GOT3 (cell line): ENCODE measurements at places on chromosomes 7 and 10.

- DNase-seq: no peak
These were observed 5.4 kb upstream of the FIS1 start for GRCh38 chr7:101250324-101250723.

DNA sequence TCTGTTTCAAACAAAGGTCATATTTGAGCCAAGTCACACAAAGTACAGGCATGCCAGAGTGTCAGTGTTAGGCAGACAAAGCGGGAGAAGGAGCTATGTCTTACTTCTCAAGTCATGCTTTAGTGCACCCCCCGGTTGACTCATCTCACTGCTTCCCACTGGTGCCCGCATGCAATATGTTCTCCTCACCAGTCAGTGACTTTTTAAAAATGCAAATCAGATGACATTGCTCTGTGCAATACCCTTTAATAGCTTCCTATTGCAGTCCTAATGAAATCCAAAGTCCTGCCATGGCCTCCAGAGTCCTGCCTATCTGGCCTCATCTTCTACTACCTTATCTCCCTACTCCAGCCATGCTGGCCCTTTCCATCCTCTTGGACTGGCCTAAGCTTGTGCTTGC, 429.1 kb downstream of the ACTR3B start:
- no peak for DNase-seq

DNA sequence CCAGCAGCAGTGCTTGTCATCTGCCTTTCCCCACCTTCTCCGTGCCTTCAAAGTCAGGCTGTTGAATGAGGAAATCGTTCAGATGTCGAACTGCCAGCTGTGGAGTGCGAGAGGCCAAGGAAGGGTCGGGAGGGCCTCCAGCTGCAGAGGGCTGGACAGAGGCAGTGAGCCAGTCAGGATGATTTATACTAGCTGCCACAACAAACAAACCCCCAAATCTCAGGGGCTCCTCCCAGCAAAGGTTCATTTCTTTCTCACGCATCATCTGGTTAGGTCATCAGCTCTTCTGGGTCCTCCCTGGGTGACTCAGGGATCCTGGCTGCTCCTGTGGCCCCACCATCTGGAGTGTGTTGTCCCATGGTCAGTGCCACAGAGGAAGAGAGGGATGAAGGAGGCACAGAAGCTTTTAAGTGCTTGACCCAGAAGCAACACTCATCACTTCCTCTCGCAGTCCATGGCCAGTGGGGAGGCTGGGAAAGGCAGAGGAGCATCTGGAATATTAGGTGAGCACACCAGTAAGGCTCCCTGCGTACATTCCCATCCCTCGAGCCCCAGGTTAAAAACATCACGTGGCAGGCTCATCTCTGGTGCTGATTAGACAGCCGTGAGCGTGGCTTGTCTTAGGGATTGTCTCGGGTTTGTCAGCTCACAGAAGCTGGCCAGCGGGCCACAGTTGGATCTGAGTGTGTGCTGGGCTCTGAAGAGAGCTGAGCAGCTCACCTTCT, 140.7 kb downstream of the RGS10 start:
- DNase-seq: peak; percentile 79

DNA sequence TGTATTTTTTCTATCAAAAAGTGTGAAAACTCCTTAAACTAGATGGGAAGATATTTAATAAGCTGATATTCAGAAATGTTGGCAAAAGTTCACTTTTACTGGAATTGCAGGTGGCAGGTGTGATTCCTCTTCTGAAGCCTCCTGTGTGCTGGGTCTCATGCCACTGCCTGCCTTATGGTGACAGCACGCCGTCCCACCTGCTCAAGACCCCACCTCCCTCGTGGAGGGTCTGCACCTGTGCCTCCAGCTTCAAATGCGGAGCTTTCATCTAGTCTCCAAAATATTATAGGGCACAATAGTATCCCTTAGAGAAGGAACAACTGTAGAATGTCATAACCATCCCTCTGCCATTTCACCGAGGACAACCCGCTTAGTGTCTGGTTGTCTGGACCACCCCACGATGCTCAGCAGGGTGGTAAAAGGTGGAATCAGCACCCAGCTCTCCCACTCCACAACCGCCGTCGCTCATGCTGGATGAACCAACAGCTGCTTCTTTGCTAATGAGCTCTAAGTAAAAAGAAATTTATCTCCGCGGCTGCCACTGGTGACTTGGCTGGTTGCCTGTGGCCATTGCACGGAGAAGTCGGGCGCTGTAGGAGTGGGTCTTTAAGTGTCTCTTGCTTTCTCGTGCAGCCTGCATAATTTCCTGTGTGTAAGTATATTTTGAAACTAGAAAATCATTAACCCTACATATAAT, 119.3 kb upstream of the TCERG1L start:
- DNase-seq: no peak

- no peak for DNase-seq
These were observed 27.3 kb downstream of the AHCYL2 start for GRCh38 chr7:129252128-129252527.

- DNase-seq: no peak
These were observed 71.7 kb upstream of the TMEM106B start for GRCh38 chr7:12139416-12139815.

DNA sequence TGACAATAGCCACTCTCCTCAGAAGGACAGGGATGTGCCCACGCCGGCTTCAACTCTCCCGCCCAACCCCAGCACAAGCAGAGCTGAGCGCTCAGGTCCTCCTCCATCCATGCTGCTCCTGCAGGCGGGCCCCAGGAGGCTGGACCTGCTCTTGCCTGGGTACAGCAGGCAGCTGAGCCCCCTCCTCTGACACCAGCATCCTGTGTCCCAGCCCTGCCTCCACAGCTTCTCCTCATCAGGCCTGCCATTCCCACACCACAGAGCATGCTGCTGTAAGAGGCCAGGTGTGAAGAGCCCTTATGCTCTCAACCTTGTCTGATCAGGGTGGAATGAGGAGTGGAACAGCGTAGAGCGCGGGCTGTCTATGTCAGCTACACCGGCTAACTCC, 302.2 kb downstream of the PTPRN2 start:
- DNase-seq: no peak

DNA sequence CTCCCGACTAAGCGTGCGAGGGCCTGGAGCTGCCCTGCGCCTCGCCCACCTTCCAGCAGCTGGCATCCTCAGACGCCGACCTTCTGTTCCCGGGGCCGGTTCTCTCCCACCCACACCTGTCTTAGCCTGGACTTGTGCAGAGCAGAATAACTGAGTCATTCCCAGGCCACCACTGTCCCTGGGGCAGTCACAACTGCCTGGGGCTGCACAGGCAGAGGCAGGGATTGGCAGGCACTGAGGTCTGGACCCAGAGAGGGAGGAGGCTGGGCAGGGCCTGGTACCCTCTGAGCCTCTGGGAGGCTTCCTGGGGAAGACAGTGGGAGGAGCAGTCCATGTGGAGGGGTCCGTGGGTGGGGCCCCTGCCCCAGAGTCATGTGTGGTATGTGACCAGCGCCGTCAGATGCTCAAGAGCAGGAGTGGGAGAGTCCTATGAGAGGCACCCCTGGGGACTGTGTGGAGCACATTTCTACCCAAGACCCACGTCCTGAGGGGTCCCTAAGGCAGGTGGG, 74.3 kb downstream of the NKX6-2 start:
- no peak for DNase-seq

DNA sequence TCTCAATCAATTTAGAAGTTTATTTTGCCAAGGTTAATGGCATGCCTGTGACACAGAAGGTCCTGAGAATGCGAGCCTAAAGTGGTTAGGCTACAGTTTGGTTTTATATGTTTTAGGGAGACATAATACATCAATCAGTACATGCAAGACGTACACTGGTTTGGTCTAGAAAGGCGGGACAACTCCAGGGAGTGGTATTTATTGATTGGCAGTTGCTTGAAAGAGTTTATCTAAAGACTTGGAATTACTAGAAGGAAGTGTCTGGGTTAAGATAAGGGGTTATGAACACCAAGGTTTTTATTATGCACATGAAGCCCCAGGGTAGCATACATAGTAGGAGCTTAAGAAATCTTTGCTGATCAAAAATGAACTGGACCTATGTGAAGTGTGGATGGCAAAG, 21.5 kb downstream of the NPVF start:
- no peak for DNase-seq
